ENCODE measurements at places on chromosomes 7 and 10.

- no peak for DNase-seq
Observed at GRCh38 chr10:75827587-75828021, 396.2 kb downstream of the LRMDA start.

- DNase-seq, result no peak
Observed at GRCh38 chr10:119567978-119568377, 25.5 kb upstream of the RGS10 start.

GRCh38 chr7:159329818-159330378 lies 185.2 kb upstream of the VIPR2 start:
- no peak for DNase-seq

GRCh38 chr7:35968140-35968940 lies 167.5 kb downstream of the SEPTIN7 start:
- no peak for DNase-seq

DNA sequence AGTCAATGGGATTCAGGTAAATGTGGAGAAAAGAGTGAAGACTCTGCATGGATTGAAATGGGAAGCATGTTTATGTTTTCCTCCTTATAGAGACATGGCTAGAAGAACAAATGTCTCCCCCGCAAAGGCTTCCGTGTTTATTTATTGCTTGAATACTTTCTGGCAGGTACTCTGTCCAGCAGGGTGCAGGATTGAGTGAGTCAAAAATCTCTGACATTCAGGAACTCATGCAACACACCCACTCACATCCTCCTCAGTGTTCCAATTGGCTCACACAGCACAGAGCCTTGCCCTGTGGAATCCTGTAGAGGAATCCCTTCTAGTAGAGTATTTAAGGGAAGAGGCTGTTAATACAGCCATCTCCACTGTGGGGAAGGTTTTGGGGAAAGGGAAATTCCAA lies 290.3 kb upstream of the VWC2 start:
- peak; percentile 2 for DNase-seq

DNA sequence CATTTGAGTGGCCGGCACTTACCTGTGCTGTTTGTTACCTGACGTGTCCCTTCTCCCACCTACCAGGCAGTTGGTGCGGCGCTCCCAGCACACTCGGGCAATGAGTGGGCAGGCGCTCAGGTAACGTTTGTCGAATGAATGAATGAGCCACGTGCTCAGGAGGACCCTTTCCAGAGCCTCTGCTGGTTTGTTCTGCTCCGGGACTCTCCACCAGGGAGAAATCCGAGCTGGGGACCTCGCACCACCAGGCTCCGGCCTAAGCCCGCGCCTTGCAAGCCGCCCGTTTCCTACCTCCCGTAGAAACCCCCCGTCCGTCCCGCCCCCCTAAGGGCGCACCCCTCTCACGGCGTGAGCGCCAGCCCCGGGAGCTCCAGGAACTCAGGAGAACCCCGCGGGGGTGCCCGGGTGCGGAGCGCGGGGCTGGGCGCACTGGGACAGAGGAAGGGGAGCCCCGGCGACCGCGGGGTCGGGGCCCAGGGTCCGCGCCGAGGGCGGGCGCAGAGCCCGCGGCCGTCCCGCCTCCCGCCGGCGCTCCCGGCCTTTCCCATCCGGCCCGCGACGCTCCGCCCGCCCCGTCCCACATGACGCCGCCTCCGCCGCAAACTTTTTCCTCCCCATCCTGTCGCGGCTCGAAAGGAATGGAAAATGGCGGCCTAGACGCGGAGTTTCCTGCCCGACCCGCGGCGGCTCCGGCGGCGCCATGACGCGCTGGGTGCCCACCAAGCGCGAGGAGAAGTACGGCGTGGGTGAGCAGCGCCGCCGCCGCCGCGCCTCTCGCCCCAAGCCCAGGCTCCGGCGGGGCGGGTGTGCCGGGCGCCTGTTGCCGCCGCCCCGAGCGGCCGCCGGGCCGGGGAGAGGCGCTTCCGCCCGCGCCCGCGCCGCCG lies at the start of gene DOCK1:
Gene DOCK1, plus strand, starts transcription at position 611 of the 884 bp plus-strand sequence. Its CDS starts 90 bp downstream, at position 701.
- DNase-seq, result peak; percentile 95

DNA sequence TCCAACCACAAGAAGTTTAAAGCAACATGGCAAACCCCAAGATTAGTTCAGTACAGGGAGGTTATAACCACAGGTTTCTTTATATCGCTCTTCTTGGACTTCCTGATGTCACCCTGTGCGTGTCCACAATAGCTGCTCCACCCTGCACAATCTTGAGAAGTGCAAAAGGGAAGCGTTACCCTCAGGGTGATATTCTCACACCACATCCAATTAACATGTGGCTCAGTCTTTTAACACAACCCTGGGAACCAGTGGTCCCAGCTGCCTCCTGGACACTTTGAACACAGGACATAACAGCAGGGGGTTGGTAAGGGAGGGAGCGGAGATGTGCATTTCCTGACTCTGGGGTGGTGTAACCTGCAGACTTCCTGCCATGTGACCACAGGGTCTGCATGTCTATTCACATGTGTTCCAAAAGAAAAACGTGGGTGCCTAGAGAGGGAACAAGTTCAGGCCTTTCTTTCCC lies 64.6 kb downstream of the GSAP start:
- no peak for DNase-seq

DNA sequence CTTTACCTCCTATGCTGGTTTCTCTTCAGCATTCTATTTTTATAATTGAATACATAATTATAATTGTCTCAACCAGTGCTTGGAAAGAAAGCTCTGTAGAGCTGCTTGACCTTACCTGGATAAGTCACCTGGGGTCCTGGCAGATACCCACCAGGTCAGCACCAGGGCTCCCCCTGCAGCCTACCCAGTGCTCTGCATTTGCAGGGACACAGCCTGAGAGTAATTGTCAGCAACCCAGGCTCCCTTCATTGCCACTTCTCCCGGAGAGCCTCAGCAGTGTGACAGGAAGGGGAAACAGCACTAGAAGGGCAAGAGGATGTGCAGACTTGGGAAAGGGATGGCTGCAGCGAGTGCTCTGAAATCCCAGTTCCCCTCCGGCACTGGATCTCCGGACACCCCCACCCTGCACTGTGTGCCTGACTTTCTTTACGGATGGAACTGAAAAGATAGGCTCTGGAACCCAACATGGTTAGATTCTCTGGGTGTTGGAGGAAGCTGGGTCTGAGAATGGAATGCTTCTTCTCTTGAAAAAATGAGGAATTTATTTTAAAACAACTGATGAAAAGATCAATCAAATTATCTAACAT lies 11.4 kb upstream of the PAX4 start:
- DNase-seq, result peak; percentile 86

Data from H7 (cell line).